ENCODE measurements at places on chromosomes 2 and 18. TPM values are rescaled to one million over a fixed set of nuclear protein-coding genes. Genes with fewer than 3 reads are reported as not detected.

DNA sequence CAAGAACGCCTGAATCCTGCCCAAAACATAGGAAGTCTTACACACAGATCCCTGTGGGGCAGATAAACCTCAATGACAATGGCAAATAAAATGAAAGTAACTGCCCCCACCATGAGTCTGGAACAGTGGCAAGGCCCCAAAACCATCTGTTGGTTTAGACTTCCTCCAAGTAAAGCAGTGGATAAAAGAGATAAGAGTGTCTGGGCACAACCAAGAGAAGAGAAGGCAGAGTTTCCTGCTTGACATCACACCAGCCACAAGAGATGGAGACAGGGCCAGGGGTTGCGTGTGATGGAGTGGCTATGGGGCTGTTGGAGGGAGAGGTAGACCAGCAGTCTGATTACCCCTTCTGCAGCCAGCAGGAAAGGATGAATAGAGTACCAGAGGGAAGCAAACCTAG is 212.1 kb upstream of the POU3F3 start:
- H3K4me3 ChIP-seq: no peak overlapping the region
- no peaks in the 10 kb centered on the region for H3K27me3 ChIP-seq
- no peaks in the 10 kb centered on the region for H3K4me1 ChIP-seq
- no peaks in the 10 kb centered on the region for H3K36me3 ChIP-seq
- no peak for DNase-seq

GRCh38 chr18:9724797-9725585 is 16.9 kb downstream of the RAB31 start:
- no peak for DNase-seq
- H3K4me1 ChIP-seq: no peaks in the 10 kb centered on the region
- H3K36me3 ChIP-seq: no peaks in the 10 kb centered on the region
- H3K4me3 ChIP-seq: no peak overlapping the region
- no peaks in the 10 kb centered on the region for H3K27me3 ChIP-seq

- no peaks in the 10 kb centered on the region for H3K36me3 ChIP-seq
- H3K27me3 ChIP-seq: no peaks in the 10 kb centered on the region
- H3K27ac ChIP-seq: no peak overlapping the region
Observed at GRCh38 chr18:78769502-78770105, 210.0 kb upstream of the SALL3 start.

- H3K36me3 ChIP-seq: no peaks in the 10 kb centered on the region
- no peak for DNase-seq
- H3K4me3 ChIP-seq: no peak overlapping the region
- no peaks in the 10 kb centered on the region for H3K4me1 ChIP-seq
Observed at GRCh38 chr18:614193-614592, 17.4 kb downstream of the CLUL1 start.

DNA sequence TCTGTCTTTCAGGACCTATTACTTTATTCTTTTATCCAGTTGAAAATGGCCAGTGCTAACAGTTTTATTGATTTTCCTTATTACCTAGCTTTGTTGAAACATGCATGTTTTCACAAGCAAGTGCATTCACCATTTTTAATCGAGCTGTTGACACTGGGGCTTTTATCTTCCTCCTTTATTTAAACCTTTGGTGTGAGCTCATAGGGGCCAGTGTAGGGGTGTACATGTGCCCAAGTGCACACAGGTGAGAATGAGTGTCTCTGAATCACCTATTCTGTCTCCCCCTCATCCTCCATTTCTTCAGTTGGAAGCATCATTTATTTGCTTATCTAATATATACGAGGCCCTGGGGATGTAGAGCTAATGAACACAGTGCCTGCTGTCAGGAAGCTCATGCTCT is 199.1 kb downstream of the PRKCE start:
- H3K27ac ChIP-seq: no peak overlapping the region
- no peaks in the 10 kb centered on the region for H3K27me3 ChIP-seq
- no peaks in the 10 kb centered on the region for H3K4me1 ChIP-seq
- DNase-seq: no peak
- H3K36me3 ChIP-seq: no peaks in the 10 kb centered on the region

TYW5 gene
- 5.2 TPM for total RNA-seq

CBLN2 gene
- 2.0 TPM for total RNA-seq

All from cardiac muscle cell (in vitro differentiated cells and primary cell).